Foreskin fibroblast (primary cell): ENCODE measurements at places on chromosomes 3 and 15.

- DNase-seq, result no peak
Measured at GRCh38 chr3:78070188-78070587, 1030.3 kb downstream of the ROBO2 start.

DNA sequence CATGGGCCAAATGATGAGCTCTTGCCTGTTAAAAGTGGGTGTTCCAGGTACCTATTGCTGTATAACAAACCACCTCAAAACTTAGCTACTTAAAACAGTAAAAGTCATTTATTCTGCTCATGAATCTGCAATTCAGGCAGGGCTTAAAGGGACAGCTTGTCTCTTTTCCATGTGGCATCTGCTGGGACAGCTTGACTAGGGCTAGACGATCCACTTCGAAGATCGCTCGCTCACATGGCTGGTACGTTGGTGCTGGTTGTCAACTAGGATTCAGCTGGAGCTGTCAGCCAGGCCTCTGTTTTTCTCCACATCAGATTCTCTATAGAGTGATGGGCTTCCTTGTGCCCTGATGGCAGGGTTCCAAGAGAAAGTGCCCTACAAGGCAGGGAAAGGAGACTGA, 581.3 kb downstream of the NTRK3 start:
- DNase-seq, result no peak

GRCh38 chr3:136022529-136023263, 57.2 kb downstream of the PPP2R3A start:
- DNase-seq, result no peak

DNA sequence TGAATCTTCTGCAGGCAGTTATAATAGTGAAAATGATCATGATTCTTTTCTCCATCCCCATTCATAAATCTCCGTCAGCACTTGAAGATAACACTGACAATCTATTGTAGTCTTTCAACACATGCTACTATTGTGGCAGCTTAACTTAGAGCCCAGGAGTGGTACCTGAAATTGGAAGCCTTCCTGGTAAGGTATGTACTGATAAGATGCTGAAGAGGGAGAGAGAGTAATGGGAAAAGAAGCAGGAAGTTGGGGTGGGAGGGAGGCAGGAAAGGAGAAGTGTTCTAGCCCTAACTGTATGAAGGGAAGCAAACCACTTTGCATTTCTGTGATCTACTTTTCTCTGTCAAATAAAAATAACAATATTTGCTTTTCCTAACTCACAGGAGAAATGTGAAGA, 197.4 kb upstream of the RORA start:
- no peak for DNase-seq

DNA sequence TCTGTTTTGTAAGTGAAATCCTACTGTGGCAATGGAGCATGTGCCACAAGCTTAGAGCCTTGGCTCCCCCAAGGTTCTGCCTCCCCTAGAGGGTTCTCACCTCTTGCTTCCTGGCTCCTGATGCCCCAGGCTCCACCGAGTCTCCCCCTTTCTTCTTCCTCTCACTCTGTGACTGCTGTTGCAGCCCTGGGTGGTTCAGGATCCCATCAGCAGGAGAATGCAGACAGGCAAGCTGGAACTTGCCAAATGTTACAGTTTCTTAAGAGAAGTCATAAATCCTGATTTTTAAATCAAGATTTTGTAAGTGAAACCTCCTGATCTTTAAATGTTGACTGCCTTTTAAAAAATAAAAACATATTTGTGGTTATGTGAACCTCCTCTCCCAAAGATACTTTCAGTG, 133.9 kb downstream of the CCNL1 start:
- DNase-seq, result no peak

GRCh38 chr3:141346418-141346817, 21.9 kb upstream of the ZBTB38 start:
- no peak for DNase-seq

DNA sequence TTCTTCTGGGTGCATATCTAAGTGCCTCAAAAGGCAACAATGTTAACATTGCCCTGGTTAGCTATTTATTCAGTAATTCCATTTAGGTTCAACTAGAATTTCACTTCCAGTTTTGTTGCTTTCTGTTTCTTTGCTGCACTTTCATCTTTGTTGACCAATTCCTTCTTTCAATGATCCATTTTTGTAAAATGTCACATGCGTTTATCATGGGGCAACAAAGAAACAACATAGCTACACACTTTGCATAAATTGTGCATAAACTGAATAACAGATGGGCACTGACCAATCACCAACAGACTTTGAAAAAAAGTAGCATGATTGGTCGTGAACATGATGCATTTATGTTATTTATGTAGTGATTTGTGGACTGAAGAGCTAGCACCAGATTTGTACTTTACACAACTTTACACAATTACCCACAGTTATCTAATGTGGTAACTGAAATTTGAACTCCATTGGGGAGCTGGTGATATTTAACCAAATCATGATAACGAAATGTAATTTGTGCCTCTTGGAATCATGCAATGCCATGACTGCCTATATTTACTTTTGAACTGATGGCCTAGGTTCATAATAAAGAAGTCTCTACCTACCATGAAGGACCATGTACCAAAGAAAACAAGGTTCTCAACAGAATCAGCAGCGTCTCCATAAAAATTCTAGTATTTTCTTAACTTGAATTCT, 7.1 kb upstream of the CPOX start:
- DNase-seq, result no peak

DNA sequence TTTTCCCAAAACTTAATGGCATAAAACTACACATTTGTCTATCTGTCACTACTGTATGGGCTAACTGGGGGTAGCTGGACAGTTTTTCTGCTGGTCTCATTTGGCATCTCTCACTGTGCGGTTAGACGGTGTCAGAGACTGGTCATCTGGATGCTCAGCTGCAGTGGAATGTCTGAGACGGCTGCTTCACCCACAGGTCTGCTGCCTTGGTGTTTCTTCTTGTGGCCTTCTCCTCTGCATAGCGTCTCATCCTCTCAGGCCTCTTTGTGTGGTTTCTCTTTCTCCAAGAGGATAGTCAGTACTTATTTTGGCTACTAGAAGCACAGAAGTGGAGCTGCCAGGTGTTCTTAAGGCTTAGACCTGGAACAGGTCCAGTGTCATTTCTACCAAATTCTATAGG, 35.9 kb upstream of the GOLGA6L9 start:
- DNase-seq, result peak; percentile 7

DNA sequence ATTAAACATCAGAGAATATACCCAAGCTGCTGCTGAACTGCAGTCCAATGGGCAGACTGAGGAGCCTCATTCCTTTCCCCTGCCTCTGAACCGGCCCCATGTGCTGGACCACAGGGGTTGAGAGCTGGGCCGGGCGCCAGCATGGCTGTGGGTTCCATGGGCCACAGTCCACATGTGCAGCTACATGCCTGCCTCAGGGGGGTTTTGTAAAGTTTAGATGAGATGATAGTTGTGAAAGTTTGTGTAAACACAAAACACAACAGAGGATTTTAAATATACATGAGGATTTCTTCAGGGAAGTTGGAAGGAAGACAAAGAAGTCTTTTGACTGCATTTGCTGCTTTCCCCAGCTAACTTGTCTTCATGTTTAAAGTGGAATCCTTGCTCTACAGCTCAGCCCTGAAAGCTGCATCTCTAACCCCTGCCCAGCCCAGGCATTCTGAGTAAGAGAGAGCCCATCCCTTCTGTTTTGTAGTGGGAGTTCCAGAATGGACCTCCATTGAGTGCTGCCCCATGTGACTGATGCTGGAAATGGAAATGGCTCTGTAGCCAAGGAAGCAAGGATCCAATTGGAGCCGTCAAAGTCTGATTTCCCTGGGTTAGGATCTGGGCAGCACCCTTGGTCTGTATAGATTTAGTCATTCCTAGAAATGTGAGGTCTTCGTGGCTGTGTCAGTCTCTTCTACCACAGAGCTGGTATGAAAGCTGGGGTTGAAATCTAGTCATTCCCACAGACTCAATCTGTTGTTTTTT, 17.5 kb downstream of the SLC12A8 start:
- peak; percentile 88 for DNase-seq

DNA sequence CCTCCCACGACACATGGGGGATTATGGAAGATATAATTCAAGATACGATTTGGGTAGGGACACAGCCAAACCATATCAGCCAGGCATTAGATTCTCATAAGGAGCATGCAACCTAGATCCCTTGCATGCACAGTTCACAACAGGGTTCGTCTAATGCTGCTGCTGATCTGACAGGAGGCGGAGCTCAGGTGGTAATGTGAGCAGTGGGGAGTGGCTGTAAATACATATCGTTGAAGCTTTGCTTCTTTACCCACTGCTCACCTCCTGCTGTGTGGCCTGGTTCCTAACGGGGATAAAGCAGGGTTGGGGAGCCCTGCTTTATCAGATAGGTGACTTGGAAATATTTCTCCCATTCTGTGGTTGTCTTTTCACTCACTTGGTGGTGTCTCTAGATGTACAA, 14.8 kb downstream of the DOCK3 start:
- DNase-seq, result no peak

DNA sequence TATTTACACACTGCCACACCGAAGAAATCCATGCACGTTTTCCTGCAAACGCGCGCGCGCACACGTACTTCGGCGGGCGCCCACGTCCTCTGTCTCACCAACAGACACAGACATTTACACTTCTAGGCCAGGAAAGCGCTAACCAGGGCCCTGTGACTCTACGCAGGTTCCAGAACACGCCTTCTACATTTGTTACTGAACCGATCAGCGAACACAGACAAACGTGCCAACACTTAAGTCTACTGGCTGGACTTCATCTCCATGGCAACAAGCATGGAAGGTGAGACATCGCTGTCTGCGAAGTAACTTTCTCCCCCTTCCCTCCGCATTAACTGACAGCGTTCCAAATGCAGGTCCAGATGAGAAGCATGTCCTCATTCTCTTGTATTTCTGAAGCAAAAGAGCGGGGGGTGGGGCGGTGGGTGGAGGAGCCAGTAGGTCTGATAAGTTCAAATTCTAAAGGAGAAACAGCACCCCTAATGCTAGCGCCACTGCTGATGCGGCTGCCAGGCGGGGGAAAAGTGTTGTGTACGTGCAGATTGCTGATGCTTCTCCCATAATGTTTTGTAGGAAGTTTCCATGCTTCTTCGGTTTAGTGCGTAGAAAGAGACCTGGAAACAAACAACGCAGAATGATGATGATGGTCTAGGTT, at the start of gene CTXN2:
TSS of gene CTXN2 (plus strand) at position 92 of the 652 bp plus-strand sequence. CDS start 9,636 bp downstream, outside the sequence.
- peak; percentile 3 for DNase-seq

GRCh38 chr15:77393471-77393840, 26.4 kb downstream of the PEAK1 start:
- peak; percentile 76 for DNase-seq

- no peak for DNase-seq
Measured at GRCh38 chr3:181915551-181915950, 203.8 kb downstream of the SOX2 start.

- peak; percentile 82 for DNase-seq
Measured at GRCh38 chr15:62824111-62825015, 218.2 kb upstream of the TPM1 start.

- DNase-seq, result peak; percentile 83
Measured at GRCh38 chr15:78282324-78282723, 17.1 kb downstream of the SKIC8 start.
